ENCODE measurements at places on chromosomes 13 and 19.

- no peak for DNase-seq
These were observed 731 bp downstream of the ZNF558 start for GRCh38 chr19:8831373-8831772.

DNA sequence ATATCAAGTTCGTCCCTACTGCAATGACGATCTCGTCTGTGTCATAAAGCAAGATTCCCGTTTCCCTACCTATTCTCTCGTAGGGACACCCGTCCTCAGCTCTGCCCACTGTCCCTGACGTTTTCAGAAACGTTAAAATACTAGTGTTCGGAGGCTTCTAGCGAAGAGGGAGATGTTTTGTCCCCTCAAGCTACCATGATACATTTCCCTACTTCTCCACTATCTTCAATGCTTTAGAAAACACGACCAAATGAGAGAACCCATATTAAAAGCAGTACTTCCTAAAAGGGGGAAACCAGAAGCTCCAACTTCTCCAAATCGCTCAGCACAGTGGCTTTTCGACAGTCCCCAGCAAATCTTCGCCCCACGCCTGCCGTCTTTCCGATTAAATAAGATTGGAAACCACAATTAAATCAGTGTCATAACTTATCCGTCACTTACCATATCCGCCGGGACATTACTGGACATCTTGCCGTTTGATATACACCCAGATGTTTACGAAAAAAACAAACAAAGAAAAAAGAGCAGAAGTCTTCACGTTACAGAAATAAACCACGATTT is 1.3 kb downstream of the UBL3 start:
- DNase-seq: no peak

- DNase-seq: no peak
These were observed 76.0 kb upstream of the LSM14A start for GRCh38 chr19:34096020-34096915.

- no peak for DNase-seq
These were observed 10.4 kb downstream of the UPF1 start for GRCh38 chr19:18842166-18842565.

DNA sequence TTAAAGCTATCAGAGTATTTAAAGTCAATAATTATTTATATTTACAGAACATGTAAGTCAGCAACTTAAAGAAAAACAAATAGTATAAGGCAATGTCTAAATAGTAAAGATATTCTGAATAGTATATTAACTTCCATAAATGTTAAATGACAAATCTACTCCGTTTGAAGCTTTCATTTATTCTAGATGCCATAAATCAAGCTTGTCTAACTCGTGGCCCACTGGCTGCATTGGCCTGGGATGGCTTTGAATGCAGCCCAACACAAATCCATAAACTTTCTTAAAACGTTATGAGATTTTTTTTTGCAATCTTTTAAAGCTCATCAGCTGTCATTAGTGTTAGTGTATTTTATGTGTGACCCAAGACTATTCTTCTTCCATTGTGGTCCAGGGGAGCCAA is 1117.1 kb upstream of the PCDH9 start:
- no peak for DNase-seq

- no peak for DNase-seq
These were observed 456.6 kb downstream of the FGF9 start for GRCh38 chr13:22127277-22128164.

GRCh38 chr13:31703780-31704179 is 35.5 kb upstream of the RXFP2 start:
- no peak for DNase-seq

- no peak for DNase-seq
These were observed 19.3 kb downstream of the GNA15 start for GRCh38 chr19:3154957-3155736.

DNA sequence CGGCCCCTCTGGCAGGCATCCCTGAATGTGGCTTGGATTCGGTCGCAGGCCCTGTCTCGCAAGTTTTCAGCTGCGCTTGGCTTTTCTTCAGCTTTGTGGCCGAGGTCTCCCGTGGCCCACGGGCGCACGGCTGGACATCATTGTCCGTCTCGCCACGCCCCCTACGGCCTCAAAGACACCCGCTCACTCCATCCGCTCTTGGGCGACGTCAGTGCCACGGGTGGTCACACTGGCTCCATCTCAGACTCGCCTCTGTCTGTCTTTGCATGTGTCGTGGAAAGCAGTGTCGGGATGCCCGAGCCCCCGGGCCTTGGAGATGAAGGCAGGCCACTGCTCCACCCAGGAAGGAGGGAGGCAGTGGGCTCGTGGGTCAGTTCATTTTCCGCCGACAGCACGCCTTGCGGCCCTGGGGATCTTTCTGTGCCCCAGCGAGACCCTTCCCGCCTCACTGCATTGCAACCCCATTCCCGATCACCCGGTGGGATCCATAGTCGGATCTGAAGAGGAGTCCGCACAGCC is 51.0 kb downstream of the ZNF146 start:
- no peak for DNase-seq

- no peak for DNase-seq
These were observed 20.6 kb downstream of the MTMR6 start for GRCh38 chr13:25266706-25267105.

DNA sequence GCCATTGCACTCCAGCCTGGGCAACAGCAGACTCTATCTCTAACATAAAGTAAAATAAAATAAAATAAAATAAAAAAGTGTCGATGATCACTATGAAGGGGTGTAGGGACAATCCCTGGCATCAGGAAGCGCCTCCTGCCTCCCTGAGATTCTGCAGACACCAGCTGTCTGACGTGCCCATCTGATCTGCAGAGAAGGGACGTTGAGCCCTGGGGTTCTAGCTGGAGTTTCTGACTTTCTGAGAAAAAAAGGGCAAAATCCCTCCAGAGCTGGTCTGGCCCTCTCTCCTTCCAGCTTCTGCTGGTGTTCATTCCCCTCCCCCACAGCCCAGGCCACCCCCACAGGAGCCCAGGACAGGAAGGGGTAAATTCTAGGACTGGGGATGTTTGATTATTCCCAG is 2.4 kb upstream of the ADGRE5 start:
- no peak for DNase-seq

DNA sequence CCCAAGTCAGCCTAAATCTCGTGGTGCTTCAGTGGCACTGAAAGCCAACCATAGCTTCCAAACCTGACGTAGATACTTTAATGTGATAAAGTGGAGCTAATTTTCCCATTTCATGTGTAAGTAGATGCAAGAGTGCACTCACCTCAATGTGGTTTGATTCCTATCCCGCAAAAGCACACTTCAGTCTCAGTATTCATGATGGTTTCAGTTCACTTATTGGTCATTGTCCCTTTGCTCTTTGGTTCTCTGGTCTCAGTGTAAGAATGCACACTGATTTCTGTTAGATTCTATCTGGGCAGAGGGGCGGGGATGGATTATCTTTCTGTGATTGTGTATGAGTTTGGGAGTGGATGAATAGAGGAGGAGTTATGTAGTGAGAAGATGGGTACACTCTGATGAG is 340.6 kb downstream of the KCNRG start:
- DNase-seq: no peak
